ENCODE measurements at places on chromosomes 1 and 21.

DNA sequence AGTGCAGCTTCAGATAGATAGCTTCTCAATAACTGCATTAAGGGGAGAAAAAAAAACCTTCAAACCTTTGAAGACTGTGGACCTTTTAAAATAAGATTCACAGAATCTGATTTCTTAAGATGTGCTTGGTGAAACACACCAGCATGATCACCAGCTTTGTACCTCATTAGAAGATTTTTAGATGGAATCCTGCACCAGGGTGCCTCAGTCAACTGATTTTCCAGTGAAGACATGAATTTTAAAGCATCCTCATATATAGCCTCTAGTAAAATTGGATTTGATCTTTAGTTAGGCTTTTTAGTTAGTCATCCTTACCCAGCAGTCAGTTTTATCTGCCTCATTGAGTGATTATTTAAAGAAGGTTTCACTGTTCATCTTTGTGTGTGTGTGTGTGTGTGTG, 208.6 kb upstream of the DEPDC1 start:
- no peak for DNase-seq

DNA sequence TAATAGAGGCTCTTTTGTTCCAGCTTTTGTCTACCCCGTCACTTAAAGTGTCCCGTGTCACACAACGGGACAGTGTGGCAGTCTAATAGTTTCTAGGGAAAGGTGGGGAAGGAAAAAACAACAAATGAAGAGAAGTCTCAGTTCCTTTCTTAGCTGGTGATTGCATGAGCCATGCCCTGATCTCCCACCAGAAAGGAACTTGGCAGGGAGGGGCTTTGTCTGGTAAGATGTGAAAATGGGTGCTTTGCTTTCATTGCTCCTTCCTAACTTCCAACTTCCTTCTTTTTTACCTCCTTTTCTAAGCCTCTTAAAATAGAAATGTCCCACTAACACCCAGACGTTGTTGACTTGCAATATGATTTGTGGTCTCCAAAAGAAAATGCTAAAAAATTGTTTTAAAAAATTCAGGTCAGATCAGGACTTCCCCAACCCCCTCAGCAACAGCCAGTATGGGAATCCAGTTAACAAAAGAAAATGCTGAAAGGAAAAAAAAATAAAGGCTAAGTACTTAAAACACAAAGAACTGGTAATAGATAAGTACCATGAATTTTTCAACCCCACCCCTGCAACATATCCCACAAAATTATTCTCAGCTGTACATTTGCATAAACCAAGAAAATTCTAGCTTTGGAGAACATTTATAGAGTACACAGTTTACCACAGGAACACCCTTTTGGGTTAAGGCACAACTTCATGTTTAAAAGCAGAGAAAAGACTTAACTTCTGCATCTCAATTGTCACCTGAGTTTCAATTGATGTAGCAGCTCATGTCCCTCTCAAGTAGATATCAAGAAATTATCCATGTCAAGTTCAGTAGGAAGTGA, 106.2 kb downstream of the NIBAN1 start:
- DNase-seq: no peak

- no peak for DNase-seq
These were observed 166.1 kb downstream of the RERE start for GRCh38 chr1:8651236-8651890.

GRCh38 chr1:181160998-181161870, 72.7 kb downstream of the IER5 start:
- no peak for DNase-seq

GRCh38 chr21:32186804-32187203, 92.0 kb downstream of the MIS18A start:
- DNase-seq: no peak

- no peak for DNase-seq
These were observed 23.8 kb downstream of the TMCC2 start for GRCh38 chr1:205251576-205251975.

DNA sequence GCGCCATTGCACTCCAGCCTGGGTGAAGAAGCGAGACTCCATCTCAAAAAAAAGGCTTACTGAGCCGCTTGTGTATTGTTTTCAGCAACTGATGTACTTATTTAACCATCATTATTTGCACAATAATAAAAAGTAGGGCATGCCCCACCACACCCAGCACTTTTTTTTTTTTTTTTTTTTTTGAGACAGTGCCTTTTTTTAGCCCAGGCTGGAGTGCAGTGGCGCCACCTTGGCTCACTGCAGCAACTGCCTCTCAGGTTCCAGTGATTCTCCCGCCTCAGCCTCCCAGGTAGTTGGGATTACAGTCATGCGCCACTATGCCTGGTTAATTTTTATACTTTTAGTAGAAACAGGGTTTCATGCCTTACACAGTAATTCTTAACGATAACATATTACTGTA, 12.2 kb upstream of the TRNAU1AP start:
- DNase-seq: no peak

- no peak for DNase-seq
These were observed 30.8 kb downstream of the IER5 start for GRCh38 chr1:181119093-181119989.

Measured in SW 1271 (cell line).